ENCODE measurements at places on chromosomes 5 and 9.

- DNase-seq, result no peak
These were observed 42.6 kb upstream of the ADRA1B start for GRCh38 chr5:159873680-159874079.

DNA sequence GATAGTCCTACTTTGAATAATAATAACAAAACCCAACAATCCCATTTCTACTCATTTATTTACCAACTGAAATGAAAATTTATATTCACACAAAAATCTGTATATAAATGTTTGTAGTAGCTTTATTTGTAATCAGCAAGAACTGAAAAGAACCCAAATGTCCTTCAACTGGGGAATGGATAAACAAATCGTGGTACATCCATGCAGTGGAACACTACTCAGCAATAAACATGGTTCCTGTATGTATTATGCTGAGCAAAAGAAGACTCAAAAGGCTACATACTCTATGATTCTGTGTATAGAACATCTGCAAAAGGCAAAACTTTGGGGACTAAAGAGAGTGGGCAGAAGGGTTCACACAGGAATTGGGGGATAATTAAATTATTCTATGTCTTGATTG is 136.1 kb upstream of the HAND1 start:
- DNase-seq, result no peak

DNA sequence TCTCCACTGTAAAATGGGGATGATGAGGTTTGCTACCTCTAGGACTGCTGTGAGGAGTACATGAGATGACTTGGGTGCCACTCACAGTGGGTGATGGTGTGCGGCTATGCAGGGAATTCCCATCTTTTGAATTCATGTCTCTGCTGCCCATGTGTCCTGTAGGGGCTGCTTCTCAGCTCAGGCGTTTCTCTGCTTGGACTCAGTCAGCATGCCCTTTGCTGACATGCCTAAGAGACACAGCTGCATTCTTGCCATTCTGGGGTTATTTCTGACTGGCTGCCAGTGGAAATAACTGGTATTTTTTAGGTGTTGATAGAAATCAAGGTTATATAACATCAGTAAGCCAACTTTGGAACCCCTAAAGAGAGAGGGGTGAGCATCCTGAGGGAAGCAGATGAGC is 24.3 kb upstream of the XPA start:
- DNase-seq, result no peak

GRCh38 chr5:132411304-132412013 is 41.9 kb downstream of the SLC22A5 start:
- no peak for DNase-seq

DNA sequence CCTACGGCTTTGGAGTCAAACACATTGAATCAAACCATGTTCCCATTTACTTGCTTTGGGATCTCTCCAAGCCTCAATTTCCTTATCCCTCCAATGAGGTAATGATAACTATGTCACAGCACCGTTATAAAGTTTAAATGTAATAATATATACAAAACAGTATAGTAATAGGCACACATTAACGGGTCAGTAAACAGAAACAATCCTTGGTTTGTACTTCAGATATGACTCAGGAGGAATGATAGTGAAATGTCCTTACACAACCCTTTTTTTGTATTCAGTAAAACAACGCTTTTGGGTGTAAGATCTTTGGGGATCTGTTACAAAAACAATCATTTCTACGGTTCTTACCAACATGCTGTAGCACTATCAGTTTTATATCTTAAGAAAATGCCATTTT is 178.5 kb upstream of the GNA14 start:
- DNase-seq, result no peak

DNA sequence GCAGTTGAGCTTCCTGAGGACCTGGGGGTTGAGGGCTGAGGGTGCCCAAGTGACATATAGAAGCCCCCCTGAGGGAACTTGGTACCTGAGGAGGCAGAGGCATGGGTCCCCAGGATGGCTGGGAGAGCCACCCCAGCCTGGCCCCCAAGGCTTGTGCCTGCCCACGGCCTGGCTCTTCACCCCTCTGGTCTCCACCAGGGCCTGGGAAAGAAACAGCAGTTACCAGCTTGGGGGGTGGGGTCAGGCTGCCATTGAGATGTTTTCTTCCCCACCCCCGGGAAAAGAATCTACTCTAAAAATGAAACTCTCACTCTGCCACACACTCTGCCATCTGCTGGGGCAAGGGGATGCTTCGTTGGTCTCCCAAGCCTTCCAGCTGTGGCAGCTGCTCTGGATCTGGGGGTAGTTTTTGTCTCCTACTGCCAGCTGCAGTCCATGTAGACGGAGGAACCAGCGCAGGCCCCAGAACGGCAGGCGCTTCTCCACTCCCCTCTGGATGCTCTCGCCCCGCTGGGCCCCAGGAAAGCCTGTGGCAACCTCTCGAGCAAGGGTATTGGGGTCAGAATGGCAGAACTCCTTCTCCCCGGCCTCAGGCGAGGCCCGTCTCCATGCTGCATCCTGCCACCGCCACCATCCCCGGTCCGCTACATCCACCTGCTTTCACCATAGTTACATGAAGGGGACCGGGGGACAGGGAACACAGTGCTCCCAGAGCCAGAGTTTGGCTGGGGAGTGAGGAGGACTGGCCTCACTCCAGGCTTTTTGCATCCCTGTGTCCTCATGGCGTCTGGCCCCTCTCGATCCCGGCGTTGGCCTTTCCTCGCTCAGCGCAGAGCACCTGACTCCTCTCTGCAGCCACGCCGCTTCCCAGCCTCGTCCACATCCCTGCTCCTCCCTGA is 123.5 kb downstream of the DAB2IP start:
- DNase-seq, result no peak

GRCh38 chr9:93622691-93623090 is 46.3 kb downstream of the PHF2 start:
- DNase-seq, result no peak

GRCh38 chr9:134403292-134403681 is 77.0 kb downstream of the RXRA start:
- no peak for DNase-seq

DNA sequence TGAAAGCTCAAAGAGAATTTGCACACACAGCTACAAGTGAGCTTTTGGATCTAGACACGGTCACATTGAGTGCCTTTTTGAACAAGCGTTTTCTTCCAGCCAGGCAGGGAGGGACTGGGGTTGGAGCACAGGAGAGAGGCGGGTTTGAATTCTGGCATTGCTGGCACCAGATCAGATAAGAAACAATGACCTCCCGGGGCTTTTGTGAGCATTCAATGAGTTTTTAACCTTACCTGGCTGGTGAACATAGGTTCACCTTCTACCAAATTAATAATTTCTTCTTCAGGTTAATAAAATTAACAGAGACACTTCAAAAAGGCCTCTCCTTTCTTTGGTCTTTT is 312.9 kb upstream of the MSX2 start:
- no peak for DNase-seq

- no peak for DNase-seq
These were observed 30.1 kb downstream of the TUSC1 start for GRCh38 chr9:25648116-25648515.

GRCh38 chr5:55220433-55221185 is 6.5 kb downstream of the MCIDAS start:
- DNase-seq, result no peak

GRCh38 chr5:33929925-33930690 is 6.1 kb upstream of the RXFP3 start:
- no peak for DNase-seq

DNA sequence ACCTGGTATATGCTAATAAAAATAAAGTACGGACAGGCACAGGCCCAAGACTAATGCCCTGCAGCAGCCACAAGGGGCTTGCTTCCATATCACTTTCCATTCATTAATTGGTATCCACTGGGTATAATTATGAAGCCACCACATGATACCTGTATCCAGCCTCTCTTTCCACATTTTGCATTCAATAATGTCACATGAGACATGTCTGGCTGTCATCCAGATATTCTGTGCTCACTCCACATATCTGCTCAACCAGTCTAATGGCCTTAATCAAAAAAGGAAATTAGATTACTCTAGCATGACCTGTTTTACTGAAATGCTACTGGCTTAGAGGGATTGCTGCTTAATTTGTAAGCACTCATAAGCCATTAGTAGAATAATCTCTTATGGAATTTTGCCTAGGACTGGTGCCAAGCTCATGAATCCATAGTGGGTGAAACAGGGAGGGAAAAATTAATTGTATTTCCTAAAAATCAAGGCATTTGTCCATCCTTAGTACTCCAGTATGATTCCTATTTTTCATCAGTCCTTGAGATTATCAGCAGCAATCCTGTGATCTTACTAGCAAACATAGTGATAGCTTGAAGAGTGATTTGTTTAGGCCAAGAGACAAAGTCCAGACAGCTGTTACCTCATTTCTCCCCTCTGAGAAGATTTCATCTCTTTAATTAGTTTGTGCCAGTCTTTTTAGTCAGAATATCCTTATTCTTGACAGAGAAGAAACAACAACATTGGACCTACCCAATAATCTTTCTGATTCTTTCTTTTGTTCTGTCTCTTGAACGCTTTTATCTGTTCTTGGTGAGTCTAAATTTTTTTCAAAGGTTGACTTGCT is 119.2 kb upstream of the ABCA1 start:
- no peak for DNase-seq

DNA sequence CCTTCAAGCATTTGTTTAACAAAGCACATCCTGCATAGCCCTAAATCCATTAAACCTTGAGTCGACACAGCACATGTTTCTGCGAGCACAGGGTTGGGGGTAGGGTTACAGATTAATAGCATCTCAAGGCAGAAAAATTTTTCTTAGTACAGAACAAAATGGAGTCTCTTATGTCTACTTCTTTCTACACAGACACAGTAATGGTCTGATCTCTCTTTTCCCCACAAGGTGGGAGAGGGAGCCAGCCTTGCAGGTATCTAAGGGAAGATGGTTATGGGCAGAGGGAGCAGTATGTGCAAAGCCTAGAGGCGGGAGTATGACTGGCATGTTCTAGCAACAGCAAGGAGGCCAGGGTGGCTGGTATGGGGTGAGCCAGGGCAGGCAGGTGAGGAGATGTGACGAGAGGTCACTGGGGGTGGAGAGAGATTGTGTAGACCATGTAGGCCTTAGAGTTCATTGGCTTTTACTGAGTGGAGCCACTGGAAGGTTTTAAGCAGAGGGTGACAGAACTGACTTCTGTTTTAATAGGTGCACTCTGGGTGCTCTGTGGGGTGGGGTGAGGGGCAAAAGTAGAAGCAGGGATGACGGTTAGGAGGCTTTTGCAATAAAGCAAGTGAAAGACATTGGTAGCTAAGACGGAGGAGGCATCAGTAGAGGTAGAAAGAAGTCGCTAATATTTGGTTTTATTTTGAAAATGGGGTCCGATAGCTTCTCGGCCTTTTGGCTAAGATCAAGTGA is 5.1 kb upstream of the RPS14 start:
- DNase-seq, result no peak

DNA sequence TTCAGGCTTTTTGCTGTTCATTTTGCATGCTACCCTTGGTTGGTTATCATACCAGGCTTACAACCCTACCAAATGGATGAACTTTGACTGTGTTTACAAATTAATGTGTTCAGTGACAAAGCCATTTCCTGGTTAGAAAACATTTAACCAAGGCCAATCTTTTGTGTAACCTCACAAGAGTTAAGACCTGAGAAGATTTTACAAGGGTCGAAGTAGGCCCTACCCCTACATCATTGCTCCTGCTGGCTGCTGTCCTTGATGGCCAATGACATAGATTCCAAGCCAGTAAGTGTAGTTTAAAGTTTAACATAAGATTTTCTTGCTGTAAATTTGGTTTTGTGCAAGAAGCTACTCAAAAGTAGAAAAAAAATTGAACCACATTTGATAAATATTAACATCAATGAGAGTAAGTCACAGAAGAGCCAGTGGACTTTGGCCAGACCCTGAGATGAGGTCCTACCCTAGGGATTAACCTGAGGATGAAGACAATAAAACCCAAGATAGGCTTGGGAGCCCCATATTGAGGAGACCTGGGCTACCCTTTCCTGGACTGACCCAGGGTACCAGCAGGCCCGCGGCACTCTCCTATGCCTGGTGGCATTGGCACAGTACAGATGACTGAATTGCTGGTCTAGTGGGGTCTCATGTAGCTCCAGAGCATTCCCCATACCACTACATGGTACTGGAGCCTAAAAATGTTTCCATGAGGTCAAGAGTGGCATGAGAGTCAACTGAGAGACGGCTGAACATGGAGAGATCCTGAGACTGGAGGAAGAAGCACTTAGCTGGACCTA is 8.3 kb downstream of the C1QTNF3 start:
- DNase-seq, result no peak
